ENCODE measurements at places on chromosomes 3 and 15.
A peak's percentile ranks its signal among the peaks of the same experiment; 100 is the strongest.

DNA sequence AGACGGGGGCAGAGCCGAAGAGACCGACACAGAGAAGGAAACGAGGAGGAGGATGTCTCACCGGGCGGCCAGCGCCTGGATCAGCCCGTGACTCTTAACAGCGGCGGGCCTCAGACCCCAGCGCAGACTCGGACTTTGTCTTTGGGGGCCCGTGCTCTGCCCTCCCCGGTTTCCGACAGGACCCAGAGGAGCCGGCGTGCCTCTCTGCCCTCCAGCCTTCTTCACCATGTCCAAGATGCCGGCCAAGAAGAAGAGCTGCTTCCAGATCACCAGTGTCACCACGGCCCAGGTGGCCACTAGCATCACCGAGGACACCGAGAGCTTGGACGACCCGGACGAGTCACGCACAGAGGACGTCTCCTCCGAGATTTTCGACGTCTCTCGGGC, 1.0 kb downstream of the TSC22D2 start:
- no peak for DNase-seq

- no peak for DNase-seq
These were observed 511.9 kb downstream of the PYDC2 start for GRCh38 chr3:191972714-191973398.

DNA sequence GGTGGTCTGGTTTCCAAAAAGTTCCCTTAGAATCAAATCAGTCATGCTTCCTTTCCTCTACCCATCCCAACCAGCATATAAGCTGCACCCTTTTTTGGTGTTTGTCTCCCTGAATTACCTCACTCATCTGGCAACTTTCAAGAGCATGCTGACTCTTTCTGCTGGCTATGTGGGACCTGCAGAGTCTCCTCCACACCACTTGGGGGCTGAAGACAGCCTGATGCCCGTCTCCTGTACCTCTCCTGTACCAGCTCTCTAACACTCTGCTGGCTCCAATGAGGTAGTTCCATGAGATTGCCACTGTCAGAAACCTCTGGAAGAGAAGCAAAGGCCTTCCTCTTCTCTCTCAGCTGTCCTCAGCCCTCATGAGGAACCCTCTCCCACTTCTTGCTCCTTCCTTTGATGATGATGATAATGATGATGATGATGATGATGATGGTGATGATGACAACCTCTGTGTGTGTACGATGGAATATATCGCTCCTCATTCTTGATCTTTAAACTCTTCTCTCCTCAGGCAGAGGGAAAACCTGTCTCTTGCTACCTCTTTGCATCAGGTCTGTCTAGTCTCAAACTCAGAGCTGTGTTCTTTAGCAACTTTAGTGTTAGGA, 257.5 kb downstream of the ZNF621 start:
- DNase-seq = no peak

DNA sequence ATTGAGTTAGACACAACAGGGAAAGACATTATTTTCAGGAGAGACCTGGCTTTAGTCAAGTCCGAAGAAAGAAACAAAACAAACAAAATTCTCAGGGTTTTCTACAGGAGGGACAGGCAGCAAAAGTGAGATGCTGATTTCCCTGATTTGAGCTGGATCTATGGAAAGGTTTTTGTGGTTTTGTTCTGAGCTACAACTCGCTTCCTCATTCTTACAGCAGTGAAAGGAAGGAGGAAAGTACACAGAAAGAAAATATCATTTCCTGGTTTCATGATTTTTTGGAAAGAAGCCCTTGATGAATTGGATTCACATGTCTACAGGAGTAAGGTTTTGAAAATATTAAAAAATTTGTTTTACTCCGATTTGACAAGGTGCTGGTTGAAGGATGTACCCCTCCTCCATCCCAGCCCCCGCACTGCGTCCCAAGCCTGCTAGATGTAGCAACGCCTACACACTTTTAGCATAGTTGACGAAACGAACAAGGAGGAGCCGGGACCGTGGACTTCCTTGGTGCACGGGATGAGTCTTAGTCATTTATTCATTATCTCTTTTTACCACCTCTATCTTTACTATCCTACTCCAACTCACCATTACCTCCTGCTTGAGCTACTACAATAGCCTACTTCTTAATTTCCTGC, 10.8 kb downstream of the PRICKLE2 start:
- DNase-seq = no peak

GRCh38 chr15:39167164-39168058, 413.5 kb upstream of the THBS1 start:
- DNase-seq = no peak

DNA sequence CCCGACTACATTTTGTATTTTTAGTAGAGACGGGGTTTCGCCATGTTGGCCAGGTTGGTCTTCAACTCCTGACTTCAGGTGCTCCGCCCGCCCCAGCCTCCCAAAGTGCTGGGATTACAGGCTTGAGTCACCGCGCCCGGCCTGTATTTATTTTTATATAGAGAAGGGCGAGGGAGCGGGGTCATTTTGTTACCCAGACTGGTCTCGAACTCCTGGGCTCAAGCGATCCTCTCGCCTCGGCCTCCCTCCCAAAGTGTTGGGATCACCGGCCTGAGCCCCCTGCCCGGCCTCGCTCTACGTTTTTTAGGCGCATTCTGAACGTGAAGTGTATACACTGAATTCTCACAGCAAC, 514 bp upstream of the PPP4R2 start:
- DNase-seq = no peak

DNA sequence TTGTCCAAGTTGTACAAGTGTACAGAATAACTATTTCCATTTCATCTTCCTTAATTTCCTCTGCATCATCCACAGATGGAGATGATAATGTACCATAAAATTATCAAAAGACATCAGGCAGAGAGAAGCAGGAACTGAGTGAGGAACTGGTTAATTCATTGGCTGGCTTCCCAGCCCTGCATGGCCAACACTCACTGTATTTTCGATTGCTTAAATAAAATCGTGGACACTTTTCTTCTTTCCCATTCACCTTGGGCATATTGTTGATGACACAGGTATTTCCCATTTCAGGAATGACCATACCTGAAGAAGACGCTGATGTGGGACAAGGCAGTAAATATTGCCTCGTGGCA, 144.2 kb upstream of the ABHD17C start:
- no peak for DNase-seq

- no peak for DNase-seq
These were observed 3.4 kb upstream of the UNC13C start for GRCh38 chr15:53974813-53975212.

- DNase-seq = peak; percentile 23
These were observed 45.7 kb downstream of the EHHADH start for GRCh38 chr3:185207931-185208746.

DNA sequence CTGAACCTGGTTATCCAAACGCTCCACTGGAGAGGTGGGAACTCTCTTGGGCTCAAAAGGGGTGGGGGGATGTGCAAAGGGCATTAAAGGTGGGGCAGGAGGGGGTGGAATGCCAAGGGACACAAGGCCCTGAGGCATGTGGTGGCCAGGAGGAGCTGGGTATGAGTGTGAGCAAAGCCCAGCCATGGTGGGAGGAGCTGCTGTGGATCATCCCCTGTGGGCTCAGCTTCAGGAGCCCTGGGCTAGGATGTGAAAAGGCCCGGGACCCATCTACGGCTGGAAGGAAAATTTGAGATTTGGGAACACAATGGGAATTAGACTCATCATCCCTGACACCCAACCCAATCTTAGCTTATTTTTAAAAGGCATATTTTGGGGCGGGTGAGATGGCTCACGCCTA, 33.3 kb downstream of the MGLL start:
- no peak for DNase-seq

DNA sequence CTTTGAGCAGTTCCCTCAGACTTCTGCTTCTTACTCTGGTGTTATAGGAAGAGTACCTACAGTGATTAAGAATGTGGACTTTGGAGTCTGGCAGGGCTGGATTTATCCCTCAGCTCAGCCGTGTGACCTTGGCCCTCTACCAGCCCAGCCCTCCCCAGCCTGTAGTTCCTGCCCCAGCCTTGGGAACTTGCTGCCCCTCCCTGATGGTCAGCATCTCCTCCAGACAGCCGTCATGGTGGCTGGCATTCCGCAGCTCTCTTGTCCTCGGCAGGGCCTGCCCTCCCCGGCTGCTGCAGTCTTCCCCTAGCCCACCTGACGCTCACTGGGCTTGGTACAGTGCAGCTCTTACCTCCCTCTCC, 21.9 kb upstream of the CPNE9 start:
- DNase-seq = no peak

DNA sequence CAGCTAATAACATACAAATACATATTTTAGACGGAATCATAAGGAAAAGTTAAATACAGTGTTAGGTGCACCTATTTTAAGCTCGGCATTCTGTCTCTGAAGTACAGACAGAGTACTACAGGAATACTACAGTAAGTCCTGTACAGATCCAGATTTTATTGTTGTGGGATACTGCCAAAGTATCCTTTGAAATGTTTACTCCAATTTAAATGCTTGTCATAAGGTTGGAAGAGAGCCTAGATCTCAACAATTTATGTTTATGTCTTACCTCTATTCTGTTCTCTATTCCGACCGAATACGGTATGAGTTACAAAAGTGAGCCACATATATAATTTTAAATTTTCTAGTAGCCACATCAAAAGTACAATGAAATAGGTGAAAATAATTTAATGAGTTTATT, 25.3 kb downstream of the PLD1 start:
- DNase-seq = no peak

DNA sequence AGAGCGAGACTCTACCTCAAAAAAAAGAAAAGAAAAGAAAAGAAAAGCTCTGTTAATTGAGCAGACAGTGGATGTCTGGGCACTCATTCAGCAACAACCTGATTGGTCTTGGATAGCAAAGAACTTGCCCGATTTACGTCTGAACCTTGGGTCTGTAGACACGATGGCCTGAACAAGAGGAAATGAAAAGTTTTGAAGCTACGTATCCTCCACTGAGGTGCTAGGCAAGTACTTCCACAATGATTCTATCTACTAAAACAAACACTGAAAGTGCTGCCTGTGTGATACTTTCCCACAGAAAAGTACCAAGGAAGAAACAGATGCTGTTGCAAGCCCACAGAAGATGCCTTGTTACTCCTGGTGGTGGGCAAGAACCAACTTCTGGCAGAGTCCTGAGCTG, 21.8 kb upstream of the MUSTN1 start:
- no peak for DNase-seq

DNA sequence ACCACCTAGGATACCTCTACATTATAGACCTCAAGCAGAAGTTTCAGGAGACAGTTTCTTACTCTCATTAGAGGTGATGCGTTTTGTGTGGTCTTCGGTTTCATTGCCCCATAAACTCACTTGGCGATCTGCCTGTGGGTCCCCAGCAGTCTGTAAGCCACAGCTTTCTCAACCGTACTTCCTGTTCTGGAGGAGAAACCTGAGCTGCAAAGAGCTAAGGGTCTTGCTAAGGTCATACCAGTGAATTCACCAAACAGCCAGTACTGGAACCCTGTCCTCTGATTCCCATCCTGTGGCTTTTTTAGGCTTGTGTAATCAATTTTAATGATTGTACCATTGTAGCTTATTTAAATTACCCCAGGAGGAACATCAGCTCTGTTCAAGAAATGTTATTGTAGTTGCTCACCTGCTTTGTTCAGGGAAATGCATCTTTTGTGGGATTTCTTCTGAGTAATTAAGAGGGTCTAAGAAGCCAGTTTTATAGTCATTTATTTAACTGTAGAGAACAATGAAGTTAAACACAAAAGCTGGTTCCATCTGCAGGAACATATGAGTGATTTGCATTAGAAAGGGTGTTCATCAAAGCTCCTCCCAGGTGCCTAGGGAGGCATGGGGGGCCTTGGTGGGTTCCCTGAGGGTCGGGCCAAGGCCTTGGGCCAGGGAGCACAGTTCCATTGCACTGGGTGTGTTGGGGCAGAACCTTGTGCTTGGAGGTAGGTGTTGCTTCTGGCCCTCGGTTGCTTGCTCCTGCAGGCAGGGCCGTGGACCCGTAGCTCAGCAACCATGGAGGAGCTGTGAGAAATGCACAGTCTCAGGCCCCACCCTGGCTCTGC, 69.6 kb downstream of the APBA2 start:
- DNase-seq = peak; percentile 46

- no peak for DNase-seq
These were observed 67.5 kb upstream of the CADPS start for GRCh38 chr3:62942764-62943163.

DNA sequence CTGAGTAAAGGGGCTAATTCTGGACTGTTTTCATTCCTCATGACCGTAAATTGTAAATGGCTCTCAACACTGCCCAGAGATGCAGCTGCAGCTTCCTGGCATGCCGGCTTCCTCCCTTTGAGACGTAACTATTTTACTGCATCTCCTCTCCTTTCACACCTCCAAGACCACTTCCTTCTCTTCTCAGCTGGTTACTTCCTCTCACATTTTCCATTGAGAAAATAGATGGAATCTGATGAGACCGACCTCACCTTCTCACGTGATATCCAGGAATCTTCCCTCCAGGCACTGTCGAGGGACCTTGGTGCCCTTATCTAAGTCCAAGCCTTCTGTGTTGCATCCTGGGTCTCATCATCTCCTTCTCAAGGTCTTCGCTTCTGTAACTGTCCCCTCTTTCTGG, 12.7 kb downstream of the LYSMD4 start:
- DNase-seq = no peak

DNA sequence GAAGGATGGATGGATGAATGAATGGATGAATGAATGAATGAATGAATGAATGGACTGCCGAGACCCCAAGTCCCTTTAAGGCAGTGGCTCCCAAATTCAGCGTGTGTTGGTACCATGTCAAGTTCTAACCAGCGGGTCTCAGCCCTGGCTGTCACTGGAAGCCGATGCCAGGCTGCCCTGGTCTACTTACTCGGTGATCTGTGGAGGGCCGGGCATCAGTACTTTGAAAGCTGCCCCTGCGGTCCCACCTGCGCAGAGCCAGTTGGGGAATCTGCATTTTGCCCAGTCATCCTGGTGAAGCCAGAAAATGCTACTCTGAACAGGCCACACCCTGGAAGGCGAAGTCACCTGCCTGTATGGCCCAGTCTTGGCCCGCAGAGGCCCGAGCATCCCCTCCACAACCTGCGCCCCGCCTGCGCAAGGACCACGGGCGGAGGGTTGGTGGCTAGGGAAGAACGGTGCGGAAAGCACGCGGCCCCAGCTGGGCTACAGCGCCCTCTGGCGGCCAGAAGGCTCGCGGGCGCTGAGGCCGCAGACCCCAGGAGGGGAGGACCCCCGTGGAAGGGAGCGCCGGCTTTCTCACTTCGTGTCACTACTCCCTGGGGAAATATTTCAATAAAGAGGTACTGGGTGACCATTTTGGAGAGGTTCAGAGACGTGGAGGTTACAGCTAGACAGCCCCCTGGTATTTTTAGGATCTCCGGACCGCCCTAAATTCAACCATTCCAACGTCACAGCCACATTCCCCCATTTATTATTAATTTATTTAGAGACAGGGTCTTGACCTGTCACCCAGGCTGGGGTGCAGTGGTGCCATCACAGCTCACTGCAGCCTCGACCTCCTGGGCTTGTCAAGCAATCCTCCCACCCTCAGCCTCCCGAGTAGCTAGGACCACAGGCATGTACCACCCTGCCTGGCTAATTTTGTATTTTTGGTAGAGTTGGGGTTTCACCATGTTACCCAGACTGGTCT, 34.9 kb downstream of the PRKCD start:
- DNase-seq = no peak

DNA sequence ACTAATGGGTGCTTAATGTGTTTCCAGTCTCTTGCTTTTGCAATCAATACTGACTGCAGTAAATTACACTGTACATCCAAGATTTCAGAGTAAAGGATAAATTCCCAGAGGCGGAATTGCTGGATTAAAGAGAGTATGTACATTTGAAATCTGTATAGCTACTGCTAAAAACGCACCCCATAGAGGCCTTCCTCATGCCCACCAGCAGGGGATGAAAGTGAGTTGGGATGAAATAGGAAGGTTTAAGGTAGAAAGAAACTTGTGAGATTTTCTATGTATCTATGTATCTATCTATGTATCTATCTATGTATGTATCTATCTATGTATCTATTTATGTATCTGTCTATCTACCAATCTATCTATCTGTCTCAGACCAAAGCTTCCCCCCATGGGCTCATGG, 28.4 kb downstream of the TMEM44 start:
- no peak for DNase-seq
